ENCODE measurements at places on chromosomes 3 and 15.

DNA sequence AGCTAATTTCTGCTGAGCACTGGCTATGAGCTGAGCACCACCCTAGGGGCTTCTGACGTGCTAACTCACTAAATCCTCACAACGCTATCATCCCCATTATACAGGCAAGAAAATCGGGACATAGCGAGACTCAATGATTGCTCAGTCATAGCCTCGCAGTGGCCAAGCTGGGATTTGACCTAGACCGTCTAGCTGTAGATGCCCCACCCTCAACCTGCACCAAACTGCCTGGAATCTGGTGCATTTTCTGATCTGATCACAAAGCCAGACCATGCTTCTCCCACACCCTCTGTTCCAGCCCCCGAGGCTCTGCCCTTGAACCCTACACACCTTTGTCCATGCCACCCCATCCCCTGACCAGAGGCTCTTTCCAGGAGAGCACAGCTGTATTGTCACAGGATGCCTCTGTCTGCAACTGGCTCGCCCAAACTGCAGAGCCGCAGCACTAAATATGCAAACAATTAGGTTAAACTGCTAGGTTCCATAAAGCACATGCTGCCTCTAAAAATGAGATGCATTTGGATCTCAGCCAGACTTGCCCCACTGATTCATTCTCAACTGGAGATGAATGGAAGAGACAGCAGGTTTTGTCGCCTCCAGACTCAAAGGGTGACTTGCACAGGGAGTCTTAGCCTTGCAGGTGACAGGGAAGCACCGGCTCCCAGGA lies 95.2 kb downstream of the NUP210 start:
- no peak for DNase-seq

- no peak for DNase-seq
These were observed 1.0 kb downstream of the ZNF589 start for GRCh38 chr3:48241796-48242455.

GRCh38 chr3:173501931-173502489 lies 104.5 kb downstream of the NLGN1 start:
- no peak for DNase-seq

DNA sequence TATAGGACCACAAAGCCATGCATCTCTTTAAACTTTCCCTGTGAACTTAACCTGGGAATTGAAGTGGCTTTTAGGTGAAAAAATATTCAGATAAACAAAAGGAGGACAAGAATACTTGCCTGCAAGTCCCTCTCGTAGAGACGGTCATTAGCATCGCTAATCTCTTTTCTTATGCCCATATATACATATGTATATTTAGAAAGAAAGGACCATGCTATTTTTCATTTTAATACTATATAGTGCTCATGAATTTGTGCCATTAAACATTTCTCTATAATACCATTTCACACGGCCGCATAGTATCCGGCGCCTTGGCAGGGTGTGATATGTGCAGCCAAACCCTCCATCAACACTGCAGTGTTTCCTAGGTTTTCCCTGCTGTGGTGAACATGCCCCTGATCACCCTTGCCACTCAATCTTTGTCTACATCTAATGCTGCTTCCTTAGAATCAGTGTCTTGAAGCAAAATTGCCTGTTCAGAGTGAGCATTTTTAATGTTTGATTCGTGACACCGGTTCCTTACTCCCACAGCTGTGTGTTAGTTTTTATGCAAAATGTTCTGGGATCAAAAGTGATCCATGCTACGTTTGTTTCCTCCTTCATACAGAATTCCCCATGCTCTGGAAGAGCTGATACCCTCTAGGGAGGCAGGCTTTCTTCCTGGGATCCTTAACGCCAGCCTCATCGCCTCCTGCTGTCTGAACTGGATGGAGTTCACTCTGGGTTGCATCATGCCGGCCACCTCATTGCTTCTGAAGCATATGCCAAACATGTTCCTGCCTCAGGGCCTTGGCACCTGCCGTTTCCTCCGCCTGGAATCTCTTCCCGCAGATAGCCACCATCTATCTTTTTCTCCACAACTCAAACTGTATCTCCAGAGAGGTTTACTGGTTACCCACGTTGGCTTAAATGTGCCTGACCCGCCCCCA lies 118.1 kb downstream of the FBLN2 start:
- no peak for DNase-seq

- DNase-seq: no peak
These were observed 2.2 kb upstream of the KY start for GRCh38 chr3:134652886-134653630.

GRCh38 chr15:68063606-68064005 lies 9.5 kb downstream of the PIAS1 start:
- no peak for DNase-seq

- DNase-seq: no peak
These were observed 30.3 kb downstream of the GPD1L start for GRCh38 chr3:32136703-32137102.

DNA sequence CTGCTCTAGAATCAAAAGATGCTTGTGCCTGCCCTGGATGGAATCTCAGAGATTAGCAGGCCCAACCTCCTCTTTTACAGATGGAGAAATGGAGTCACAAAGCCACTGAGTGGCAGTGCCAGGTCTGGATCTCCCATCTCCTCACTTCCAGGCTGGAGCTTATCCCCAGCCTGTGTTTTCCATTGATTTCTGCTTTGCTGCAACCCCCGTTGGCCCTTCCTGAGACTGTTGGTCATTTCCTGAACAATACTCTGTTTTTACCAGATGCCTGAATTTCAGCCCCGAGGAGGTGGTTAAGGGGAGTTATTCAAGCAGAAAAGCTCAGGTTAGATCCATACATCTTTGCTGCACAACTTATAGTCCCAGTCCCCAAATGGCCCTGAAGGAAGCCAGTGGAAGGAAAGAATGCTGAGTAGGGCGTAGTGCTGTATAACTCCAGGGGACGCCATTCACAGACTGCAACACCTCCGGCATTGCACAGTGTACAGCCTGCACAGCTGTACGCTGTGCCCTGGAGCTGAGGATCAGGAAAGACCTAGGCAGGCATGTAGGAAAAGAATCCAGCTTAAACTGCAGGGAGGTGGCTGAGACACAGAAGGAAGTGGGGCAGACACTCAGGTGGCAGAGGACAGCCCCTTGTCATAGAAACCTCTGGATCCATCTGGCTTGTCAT lies 77.5 kb downstream of the RPLP1 start:
- DNase-seq: no peak

DNA sequence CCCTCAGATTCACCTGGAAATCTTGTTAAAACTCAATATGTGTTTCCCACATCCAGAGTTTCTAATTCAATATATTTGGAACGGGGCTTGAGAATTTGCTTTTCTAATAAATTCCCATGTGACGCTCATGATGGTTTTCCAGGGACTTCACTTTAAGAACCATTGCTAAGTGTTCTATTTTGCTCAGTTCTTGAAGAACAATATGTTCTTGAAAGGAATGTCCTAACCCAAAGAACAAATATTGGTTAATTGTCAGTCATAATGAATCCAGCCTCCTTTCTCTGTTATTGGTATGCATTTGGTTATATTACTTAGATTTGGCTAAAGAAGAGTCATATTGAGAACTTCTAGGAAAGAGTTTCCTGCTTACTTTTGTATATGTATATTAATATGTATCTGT lies 4.4 kb upstream of the PLSCR2 start:
- no peak for DNase-seq

DNA sequence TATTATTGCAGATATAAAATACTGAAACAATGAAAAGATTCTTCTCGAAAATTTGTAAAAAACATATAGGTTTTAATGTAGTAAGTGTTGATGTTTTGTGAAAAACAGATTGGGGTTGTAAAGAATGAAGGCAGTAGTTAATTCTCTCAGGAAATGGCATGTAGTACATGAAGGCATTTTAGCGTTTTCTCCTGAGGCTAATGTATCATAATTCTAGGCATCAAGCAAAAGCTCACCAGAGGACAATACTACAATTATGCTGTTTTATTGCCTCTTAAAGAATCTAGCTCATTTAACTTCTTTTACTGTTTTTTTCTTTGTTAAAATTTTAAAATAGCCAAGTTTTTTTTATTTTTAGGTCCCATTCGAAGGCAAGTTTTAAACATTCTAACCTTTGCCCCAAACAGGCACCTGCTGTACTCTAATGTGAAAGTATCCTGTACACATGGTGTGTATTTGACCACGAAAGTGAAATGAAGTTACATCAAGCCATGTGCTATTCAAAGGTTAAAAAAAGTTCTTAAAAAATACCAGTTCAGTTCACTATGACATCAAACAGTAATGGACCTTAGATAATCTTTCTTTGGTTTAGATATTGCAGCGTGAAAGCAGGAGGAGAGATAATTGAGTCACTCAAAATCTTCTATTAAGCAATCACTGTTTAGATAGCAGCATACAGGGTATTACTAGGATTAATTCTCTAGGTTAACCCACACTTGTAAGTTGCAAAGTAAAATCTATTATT lies 163.6 kb downstream of the ECT2 start:
- DNase-seq: no peak

DNA sequence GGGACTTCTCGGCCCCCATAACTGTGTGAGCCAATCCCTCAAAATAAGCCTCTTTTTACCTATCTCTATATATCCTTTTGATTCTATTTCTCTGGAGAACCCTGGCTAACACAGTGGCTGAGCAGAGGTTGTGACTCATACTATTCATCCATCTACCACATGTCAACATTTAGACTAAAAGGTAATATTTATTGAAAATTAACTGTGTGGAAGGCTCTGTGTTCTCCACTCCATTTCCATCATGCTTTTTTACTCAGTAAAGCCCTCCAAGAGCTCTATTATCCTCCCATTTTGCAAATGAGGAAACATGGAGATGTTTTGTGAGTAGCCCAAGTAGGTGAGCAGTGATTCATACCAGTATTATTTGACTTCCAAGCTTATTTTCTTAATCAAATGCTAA lies 217.9 kb upstream of the DCBLD2 start:
- no peak for DNase-seq

DNA sequence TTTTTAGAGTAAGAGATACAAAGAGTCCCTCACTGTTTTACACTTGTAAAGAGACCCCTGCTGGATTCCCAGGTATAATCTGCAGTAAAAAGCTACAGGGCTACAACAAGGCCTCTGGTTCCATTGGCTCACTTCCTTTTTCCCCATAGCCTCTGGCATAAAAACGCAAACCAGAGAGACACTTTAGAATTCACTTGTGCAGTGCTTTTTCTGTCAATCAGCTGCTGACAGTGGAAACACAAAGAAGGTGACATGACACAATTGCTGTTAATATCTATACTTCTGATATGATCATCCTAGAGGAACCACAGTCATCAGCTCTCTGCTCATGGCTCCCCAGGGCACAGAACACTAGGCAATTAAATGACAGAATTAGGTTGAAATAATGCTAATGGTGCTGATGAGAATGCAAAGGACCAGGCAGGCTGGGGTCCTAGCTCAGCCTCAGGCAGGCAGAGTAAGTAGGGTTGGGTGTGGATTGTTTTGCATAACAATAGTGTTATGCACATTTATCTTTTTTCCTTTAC lies 667.9 kb upstream of the CFAP20DC start:
- no peak for DNase-seq

GRCh38 chr3:196603683-196604082 lies 35.2 kb downstream of the FBXO45 start:
- no peak for DNase-seq

GRCh38 chr3:16064642-16065414 lies 109.7 kb upstream of the GALNT15 start:
- DNase-seq: no peak

DNA sequence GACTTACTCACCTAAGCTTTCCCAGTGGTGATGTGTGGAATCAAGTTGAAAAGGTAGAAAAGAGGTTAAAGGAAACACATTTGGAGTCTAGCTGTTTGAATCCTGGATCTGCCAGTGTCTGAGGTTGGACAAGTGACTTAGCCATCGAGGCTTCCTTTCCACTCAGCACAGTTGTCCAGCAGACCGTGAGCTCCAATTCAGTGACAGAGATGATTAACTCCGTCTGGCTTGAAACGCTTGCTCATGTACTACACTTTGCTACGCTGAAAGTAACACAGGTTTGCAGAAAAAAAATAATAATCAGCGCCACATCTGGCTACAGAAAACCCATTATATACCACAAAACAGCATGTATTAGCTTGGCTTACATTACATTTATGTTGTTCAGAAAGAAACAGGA lies 364.9 kb upstream of the MCTP2 start:
- no peak for DNase-seq

- DNase-seq: no peak
These were observed 155.5 kb upstream of the ROPN1 start for GRCh38 chr3:124147429-124147828.

DNA sequence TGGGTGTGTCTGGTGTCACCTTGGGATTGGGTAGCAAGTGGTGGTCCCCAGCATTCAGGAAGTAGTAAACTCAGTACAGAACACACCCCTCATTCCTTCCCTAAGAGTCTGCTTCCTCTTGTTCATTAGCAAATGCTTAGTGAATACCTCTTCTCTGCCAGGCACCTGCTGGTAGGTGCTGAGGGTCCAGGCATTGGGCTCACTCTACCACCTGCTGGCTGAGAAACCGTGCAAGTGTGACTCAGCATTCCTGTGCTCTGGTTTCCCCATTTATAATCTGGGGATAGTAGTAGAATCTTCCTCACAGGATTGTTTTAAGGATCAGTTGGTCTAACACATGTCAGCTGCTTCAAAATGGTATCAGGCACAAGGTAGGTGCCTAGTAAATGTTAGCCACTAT lies 4.8 kb downstream of the SHF start:
- DNase-seq: no peak

GRCh38 chr3:170494766-170495165 lies 76.1 kb downstream of the CLDN11 start:
- no peak for DNase-seq

- DNase-seq: no peak
These were observed 2.3 kb downstream of the POPDC2 start for GRCh38 chr3:119657887-119658702.

- DNase-seq: no peak
These were observed 32.5 kb downstream of the KLHL25 start for GRCh38 chr15:85762039-85762755.

DNA sequence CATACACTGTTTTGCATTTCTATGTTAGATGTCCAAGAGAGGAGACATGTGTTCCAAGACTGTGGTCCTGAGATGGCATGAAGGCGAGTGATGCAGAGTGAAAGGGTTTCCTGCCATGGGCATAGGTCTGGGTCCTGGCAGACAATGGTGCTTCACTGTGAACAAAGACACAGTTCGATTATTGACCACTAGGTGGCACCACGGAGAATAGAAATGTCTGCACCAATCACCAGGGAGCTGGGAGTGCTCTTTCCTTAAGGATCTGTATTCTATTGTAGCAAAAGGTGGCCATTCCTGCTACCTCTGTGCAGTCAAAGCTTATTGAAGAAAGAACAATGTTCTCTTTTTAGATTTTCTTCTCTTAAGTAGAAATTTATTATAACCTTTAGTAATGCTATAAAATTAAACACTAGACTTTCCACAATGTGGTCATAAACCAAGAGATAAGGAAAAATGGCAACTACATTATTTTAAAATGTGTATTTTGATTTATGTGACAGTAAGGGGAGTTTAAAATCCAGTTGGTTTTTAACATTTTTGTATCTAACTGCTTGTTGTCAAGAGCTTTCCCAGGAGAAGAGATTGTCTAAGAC lies 88.7 kb downstream of the GABRG3 start:
- no peak for DNase-seq
